ENCODE measurements at places on chromosomes 12 and 14. TPM values are rescaled to one million over a fixed set of nuclear protein-coding genes. Genes with fewer than 3 reads are reported as not detected.

Gene LYZ
- 1,312 TPM for total RNA-seq

Gene NANOG
- total RNA-seq: not detected

DNA sequence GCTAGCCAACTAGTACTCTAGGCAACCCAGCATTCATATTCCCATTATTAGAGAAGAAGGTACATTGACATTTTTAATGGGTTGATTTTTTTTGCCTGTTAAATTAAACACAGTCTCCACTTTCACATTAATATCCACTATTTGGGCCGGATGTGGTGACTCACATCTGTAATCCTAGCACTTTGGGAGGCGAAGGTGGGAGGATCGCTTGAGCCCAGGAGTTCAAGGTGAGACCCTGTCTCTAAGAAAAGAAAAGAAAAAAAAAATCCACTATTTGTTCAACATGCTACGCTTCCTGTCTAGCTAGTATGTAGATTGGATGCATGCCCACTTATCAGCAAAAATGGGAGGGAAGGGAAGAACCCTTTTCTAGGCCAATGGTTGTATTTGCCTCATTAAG, 7.1 kb upstream of the CRADD start:
- no peak for DNase-seq
- H3K36me3 ChIP-seq: no peaks in the 10 kb centered on the region
- no peak overlapping the region for H3K4me3 ChIP-seq
- no peak overlapping the region for H3K27ac ChIP-seq
- peaks cover 23% of the 10 kb centered on the region for H3K4me1 ChIP-seq

DNA sequence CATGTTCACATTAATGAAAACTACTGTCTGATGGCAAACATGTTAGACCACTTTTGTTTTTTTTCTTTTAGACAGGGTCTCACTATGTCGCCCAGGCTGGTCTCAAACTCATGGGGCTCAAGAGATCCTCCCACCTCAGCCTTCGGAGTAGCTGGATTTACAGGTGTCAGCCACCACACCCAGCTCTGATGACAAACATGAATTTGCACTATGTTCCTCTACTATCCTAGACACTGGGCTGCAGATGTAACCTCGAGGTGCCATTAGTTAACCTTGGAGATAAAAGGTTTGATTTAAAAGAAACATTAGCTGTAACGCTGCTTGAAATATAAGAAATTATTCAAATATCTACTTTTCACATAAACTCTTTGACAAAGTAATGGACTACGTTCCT, 8.1 kb downstream of the VPS37B start:
- H3K27me3 ChIP-seq: no peaks in the 10 kb centered on the region
- peak overlapping the region; percentile 18 for H3K4me3 ChIP-seq
- no peaks in the 10 kb centered on the region for H3K36me3 ChIP-seq
- peaks cover 80% of the 10 kb centered on the region for H3K4me1 ChIP-seq
- DNase-seq: no peak

DNA sequence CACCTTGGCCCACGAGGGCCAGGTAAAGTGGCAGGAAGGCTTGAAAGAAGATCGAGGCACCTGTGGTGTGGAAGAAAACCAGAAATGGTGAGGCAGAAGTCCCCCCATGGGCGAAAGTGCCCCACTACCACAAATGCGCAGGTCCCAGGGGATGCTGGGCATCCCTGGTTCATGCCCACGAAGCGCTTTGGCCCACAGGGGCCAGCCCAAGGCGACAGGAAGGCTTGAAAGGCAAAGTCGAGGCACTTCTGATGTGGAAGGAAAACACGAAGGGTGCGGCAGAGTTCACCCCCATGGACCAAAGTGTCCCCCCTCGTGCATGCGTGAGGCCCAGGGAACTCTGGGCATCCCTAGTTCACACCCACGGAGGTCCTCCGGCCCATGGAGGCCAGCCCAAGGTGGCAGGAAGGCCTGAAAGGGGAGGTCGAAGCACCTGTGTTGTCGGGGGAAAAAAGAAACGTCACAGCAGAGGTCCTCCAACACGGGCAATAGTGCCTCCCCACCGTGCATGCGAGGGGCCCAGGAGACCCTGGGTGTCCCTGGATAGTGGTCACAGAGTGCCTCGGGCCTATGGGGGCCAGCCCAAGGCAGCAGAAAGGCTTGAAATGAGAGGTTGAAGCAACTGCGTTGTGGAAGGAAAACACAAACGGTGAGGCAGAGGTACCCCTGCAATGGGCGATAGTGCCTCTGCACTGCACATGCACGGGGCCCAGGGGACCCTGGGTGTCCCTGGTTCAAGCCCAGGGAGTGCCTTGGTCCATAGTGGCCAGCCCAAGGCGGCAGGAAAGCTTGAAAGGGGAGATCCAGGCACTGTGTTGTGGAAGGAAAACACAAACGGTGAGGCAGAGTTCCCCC, 373.9 kb downstream of the ALG10 start:
- DNase-seq: no peak
- H3K27ac ChIP-seq: no peak overlapping the region

GRCh38 chr12:46794593-46795190, 31.1 kb downstream of the SLC38A4 start:
- H3K27me3 ChIP-seq: no peaks in the 10 kb centered on the region
- DNase-seq: no peak
- no peaks in the 10 kb centered on the region for H3K36me3 ChIP-seq
- H3K4me1 ChIP-seq: peaks cover 32% of the 10 kb centered on the region
- H3K4me3 ChIP-seq: no peak overlapping the region

DNA sequence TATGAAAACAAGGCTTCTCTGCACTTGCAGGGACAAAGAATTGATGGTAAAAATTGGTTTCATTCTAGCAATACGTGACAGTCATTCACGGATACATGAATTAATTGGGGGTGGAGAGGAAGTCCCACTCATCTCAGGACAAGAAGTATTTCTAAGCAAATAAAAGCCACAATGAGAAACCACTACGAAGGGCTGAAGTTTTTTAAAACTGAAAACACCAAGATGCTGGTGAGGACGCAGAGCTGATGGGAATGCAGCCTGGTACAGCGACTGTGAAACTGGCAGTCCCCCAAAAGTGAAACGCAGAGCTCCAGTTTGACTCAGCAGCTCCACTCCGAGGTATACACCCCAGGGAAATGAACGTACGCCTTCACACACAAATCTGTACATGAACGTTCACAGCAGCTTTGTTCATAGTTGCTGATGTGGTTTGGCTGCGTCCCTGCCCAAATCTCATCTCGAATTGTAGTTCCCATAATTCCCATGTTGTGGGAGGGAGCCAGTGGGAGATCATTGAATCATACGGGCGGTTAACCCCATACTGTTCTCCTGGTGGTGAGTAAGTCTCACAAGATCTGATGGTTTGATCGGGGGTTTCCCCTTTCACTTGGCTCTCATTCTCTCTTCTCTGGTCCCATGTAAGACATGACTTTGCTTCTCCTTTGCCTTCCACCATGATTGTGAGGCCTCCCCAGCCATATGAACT, 89.0 kb downstream of the SCARB1 start:
- DNase-seq: no peak
- no peaks in the 10 kb centered on the region for H3K36me3 ChIP-seq
- H3K27ac ChIP-seq: no peak overlapping the region
- H3K27me3 ChIP-seq: no peaks in the 10 kb centered on the region

GRCh38 chr14:69079188-69079742, 73.7 kb downstream of the DCAF5 start:
- H3K27ac ChIP-seq: no peak overlapping the region
- H3K36me3 ChIP-seq: 0 out of 3 replicates have a peak, but pooled peaks cover 26% of the 10 kb centered on the region
- H3K4me1 ChIP-seq: peaks cover 21% of the 10 kb centered on the region
- no peak for DNase-seq
- no peak overlapping the region for H3K4me3 ChIP-seq

DNA sequence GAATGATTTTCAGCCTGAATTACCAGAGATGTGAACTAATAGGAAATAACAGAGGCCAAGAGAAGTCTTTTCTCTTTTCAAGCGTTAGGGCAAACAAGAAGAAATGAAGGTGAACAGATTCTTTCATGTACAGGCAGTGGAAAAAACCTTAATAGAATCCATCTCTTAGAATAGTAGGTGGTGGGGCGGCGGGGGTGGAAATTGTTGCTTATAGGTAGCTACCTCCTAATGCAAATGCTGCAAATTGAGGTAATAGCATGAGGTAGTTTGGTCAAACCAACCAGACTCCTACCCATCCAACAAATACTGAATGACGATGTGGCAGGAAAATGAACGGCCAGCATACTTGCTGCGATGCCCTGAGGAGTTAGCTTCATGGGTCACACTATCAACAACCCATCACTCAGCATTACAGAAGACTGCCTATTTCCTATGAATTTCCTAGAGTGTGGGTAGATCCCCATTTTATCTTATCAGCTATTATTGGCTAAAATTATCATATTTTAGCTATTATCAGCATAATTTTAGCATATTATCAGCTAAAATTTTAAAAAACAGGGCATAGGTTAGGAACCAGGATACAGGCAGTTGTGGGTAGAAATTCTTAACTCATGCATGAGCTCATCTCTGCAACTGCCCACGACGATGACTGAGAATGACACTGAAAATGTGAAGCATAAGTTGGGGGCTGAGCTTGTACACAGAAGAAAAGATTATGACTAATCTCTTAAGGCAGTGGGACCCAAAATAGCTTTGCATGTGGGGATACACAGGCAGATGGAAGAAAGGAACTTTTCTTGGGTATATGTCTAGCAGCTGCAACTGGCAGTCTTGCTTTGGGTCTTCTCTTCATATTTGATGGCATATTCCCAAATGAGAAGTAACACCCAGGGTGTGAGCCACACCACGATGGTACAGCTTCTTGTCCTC, 68.7 kb downstream of the NIN start:
- H3K4me3 ChIP-seq: no peak overlapping the region
- no peak for DNase-seq
- H3K27ac ChIP-seq: no peak overlapping the region
- no peaks in the 10 kb centered on the region for H3K27me3 ChIP-seq
- peaks cover 33% of the 10 kb centered on the region for H3K36me3 ChIP-seq
- no peaks in the 10 kb centered on the region for H3K4me1 ChIP-seq

- H3K27me3 ChIP-seq: no peaks in the 10 kb centered on the region
- peaks cover 36% of the 10 kb centered on the region for H3K4me1 ChIP-seq
- no peak overlapping the region for H3K27ac ChIP-seq
Measured at GRCh38 chr12:64595863-64596793, 14.2 kb upstream of the RASSF3 start.

Data from HepG2 (cell line).